ENCODE measurements at places on chromosomes 3 and 15.

DNA sequence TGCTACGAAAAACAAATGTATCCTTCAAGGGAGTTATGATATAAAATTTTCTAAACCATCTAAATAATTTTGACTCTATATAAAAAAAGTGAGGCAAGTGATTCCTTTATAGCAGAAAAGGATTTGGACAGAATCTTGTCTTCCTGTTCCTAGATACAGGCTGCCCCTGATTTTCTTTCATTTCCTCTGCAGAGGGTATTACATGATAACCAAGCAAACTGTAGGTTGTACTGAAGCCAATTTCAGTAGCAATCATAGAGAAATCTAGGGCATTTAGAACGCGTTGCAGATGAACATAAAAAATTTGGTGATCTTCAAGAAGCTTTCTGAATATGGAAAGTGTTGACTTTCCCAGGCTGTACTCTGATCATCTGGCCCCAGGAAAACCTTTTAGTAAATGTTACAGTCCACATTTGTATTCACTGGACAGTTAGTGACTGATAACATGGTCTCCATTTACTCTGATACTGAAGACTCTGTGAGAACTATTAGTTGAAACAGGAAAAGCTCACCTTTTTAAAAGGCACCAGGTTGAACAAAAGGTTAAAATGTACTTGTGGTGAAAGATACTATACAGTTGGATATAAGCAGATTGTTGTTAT is 9.1 kb upstream of the UTS2B start:
- DNase-seq: no peak

- no peak for DNase-seq
These were observed 129.5 kb downstream of the THRB start for GRCh38 chr3:24365168-24365567.

GRCh38 chr15:49410641-49411040 is 12.4 kb upstream of the FGF7 start:
- no peak for DNase-seq

DNA sequence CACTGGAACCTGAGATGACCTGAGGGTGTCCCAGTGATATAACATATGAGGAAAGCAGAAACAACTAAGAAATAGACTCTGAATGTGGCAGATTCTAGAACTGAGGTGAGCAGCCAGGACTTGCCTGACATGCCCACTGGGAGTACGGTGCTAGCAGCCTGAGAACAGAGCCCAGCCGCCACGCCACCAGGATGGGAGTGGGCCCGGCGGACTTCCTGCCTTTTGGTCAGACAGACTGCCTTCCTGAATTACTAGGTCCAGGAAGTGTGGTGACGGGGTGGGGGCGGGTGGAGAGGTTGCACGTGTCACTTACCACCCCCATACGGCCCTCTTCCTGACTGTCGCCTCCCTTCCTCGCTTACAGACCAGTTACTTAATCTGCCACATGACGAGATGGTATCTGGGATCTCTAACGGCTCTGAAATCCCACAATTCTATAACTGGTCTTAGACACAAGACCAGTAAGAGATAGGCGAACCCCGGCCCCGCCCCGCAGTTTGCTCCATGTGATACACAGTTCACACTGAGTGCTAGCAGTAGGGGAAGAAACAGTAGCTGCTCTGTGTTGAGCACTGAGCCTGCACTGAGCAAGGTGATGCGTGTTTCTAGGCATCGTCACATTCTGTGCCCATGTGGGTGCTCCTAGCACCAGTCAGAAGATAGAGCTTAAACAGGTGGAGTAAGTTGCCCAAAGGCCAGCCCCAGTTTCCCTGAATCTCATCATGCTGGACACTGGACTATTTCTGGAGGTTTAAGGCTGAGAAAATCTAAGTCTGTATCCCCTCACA is 95.7 kb downstream of the CPN2 start:
- no peak for DNase-seq

DNA sequence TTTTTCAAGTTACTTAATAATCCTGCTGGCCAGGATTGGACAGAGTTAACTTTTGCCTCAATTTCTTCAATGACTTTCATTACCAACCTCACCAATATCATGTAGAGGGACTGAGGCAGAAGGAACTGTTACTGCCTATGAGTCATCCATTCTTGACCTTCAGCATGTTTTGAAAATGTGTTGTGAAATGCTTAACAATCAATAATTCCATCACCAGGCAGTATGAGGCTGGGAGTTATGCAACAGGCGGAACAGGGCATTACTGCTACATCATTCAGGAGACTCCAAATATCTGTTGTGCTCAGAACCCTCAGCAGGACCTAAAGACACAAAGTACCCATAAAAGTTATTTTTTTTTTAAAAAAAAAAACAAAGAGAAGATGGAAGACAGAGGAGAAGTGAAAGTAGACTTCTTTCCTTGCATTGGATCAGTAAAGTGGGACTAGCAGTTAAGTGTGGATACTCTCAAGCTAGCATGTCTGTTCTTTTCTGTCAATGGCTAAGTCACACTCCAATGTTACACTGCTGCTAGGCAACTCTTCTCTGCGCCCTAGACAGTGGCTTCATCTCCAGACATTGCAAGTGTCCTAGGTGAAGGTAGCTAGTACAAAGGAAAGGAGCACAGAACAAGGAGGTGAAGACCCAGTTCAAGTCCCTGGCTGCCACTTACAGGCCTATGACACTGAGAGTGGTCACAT is 184.9 kb upstream of the LPP start:
- DNase-seq: no peak

DNA sequence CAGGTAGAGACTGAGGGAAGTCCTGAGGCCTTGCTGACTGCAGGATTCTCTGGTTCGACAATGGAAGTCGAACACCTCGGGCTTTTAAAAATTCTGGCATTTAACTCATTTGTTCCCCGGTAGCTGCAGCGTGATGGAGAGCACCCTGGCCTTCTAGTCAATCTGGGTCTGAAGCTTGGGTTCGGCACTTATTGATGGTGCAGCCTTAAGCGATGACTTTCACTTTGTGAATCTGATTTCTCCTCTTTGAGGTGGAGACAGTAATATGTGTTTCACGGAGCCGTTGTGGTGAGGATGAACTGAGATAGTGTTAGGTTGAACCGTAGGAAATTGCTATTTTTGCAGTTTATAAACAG is 621 bp upstream of the PARP6 start:
- DNase-seq: no peak

- DNase-seq: no peak
These were observed 35.4 kb downstream of the ACP3 start for GRCh38 chr3:132352556-132353143.

DNA sequence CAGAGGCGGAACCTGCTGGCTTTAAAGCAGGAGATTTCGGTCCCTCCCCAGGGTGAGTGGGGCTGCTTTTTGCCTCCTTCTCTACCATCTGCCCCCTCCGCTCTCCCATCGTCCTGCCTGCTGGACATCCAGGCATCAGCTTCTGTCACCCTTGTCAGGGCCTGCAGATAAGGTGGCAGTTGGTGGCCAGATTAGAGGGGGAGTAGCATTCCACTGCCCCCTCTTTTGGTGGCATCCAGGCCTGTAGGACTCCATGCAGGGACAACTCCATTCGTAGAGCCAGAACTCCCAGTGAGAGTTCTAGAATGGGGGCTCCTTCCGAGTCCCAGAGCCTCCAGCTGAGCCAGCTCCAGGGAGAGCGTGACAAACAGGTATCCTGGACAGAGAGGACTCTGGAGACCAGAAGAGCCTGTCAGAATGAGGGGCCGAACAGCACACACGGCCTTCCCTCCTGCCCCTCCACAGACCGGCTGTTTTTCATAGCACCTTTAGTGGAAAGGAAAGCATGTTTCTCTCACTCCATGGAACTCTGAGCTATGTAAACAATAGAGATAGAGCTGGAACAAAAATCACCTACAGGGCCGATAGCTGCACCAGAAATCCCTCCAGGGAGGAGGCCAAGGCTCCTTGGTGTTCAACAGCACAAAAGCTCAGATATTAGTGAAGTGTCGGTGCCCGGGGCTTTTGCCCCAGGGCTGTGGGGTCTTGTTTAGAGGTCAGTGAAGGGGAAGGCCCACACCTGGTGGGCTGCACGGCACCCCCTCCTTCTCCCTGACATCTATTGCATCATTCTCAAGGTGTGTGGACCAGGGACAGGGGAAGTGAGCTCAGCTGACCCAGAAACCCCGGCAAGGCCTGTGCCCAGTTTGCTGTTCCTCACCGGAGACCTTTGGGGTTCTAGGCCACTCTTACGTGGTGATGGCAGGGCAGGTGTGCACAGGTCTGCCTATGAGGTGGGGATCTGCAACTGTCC is 34.2 kb downstream of the MAGEF1 start:
- DNase-seq: no peak

GRCh38 chr3:59812237-59813147 is 762.7 kb upstream of the CFAP20DC start:
- DNase-seq: no peak

GRCh38 chr3:10299175-10299574 is 6.4 kb upstream of the GHRL start:
- no peak for DNase-seq

- no peak for DNase-seq
These were observed 3.3 kb upstream of the ALAS1 start for GRCh38 chr3:52194485-52195290.

- no peak for DNase-seq
These were observed 114.6 kb upstream of the TRIM42 start for GRCh38 chr3:140563206-140563760.
